Pulmonary artery endothelial cell (primary cell): ENCODE measurements at places on chromosomes 2 and 18. TPM values are rescaled to one million over a fixed set of nuclear protein-coding genes. Genes with fewer than 3 reads are reported as not detected.

- DNase-seq, result no peak
Measured at GRCh38 chr2:197558393-197558792, 42.5 kb downstream of the MOB4 start.

- no peak for DNase-seq
Measured at GRCh38 chr2:180048251-180048650, 41.2 kb upstream of the CWC22 start.

- no peak for DNase-seq
Measured at GRCh38 chr2:110748489-110748867, 16.1 kb downstream of the ACOXL start.

DNA sequence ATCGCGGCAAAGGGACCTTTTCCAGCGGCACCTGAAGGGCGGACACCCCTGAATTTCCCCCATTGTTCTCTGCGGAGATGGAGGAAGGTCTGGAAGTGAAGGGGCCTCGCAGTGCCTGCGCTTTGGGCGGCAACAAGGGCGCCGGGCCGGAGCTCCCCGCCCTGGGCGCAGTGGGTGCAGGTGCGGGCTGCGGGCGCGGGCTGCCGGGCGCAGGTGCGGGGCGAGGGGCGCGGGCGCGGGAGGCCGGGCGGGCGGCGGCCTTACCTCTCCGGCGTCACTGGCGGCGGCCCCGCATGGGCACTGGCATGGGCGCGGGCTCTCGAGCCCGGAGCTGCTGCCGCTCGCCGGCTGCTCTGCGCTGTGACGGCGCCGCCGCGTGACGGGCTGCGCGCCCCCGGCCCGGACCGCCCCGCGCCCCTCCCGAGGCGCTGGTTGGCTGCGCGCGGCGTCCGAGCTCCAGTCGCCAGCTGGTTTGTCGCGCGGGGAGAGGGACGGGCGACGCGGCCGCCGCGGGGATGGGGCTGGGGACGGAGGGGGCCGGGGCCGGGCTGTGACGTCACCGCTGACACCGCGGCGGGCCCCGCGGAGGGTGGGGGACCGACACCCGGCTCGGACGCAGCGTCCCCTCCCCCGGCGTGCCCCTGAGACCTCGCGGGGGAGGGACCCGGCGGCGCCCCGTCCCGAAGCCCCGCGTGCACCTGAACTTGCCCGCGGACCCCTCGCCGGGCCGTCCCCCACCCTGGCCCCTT lies at the start of gene KIF1A:
KIF1A (minus strand) TSS at position 362 of the 749 bp plus-strand sequence. CDS start 22,467 bp downstream, outside the sequence.
- DNase-seq, result no peak

GRCh38 chr2:236040600-236041328 lies 127.4 kb downstream of the GBX2 start:
- no peak for DNase-seq

- DNase-seq, result no peak
Measured at GRCh38 chr2:19525313-19525712, 166.9 kb upstream of the OSR1 start.

- no peak for DNase-seq
Measured at GRCh38 chr2:75204833-75205232, 5.5 kb upstream of the TACR1 start.

- no peak for DNase-seq
Measured at GRCh38 chr2:161044095-161044865, 115.9 kb upstream of the TANK start.

Gene EFR3B
- 0.28 and 0.40 TPM in 2 replicates for total RNA-seq

GRCh38 chr2:223081789-223082188 lies 29.8 kb downstream of the KCNE4 start:
- DNase-seq, result no peak

Gene TBC1D8
- 43.1 and 52.5 TPM in 2 replicates for total RNA-seq

- DNase-seq, result no peak
Measured at GRCh38 chr2:19743641-19744040, 158.1 kb downstream of the TTC32 start.

Gene TSGA10
- 1.3 and 2.4 TPM in 2 replicates for total RNA-seq

Gene PID1
- total RNA-seq, result 0.11 TPM in 1 of 2 replicates, not detected in the other

Gene ZNF892
- 5.1 and 8.6 TPM in 2 replicates for total RNA-seq

DNA sequence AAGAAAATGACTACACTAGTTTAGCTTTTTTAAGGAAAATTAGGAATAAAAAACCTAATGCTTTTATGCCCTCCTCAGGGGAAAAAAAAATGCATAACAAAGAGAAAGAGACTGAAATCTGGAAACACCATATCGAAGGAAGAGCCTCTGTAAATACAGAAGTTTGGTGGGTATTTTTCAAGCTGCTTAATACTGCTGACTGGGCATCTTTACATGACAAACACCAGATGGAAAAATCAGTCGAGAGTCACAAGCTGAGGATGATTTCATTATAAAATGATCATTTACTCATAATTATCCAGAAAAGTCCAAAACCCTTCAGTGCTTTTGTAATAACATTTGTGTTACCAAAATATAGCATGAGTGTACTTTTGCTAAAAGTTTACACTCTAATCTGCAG lies 1600.7 kb upstream of the ACVR2A start:
- no peak for DNase-seq

Gene NGEF
- total RNA-seq, result 0.14 and 3.2 TPM in 2 replicates

DNA sequence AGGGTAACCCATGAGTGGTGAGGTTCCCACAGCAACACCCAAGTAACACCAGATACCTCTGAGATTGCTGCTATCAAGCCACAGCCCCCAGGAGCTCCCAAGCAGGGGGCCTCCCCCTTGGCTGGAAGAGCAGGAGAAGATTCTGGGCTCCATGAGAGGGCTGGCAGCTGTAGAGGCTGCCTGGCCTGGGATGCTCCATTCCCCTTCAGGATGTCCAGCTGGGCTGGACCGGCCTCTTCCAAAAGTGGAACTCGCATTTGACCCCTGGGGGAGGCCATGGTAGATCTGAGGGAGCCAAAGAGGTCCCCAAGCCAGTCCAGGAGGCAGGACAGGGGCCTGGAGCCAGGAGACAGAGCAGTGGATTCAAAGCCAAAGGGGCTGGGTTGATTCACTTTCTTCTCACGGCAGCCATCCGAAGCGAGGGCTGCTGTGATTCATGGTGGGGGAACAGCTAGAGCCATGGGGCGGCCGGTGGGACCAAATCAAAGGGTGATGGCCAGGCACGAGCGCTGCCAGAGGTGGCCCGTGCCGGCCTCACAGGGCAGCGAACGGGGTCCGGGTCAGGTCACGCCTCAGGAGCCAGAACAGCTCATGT lies 95.3 kb upstream of the ID2 start:
- no peak for DNase-seq

Gene AP1S3
- total RNA-seq, result 3.4 and 7.2 TPM in 2 replicates

Gene SERPINB11
- not detected in 2 replicates for total RNA-seq

GRCh38 chr2:43265421-43265820 lies 39.0 kb upstream of the ZFP36L2 start:
- no peak for DNase-seq

DNA sequence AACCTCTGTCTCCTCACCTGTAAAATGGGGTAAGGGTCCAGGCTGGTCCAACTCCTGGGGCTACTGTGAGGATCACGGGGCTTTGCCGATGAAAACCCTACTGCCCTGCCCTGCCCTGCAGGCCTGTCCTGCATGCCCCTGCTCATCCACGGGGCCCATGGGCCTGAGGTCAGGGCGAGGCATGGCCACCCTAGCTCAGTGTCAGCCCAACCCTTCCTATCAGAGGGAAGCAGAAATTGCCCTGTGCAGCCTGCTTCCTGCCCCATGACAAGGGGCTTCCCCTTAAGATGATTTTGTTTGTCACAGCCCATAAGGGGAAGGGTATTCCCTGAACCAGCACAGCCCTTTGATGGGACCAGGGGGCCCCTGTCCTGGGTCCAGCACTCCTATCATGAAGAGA lies 353.6 kb upstream of the ID2 start:
- no peak for DNase-seq

Gene ASB18
- total RNA-seq, result not detected in 2 replicates

DNA sequence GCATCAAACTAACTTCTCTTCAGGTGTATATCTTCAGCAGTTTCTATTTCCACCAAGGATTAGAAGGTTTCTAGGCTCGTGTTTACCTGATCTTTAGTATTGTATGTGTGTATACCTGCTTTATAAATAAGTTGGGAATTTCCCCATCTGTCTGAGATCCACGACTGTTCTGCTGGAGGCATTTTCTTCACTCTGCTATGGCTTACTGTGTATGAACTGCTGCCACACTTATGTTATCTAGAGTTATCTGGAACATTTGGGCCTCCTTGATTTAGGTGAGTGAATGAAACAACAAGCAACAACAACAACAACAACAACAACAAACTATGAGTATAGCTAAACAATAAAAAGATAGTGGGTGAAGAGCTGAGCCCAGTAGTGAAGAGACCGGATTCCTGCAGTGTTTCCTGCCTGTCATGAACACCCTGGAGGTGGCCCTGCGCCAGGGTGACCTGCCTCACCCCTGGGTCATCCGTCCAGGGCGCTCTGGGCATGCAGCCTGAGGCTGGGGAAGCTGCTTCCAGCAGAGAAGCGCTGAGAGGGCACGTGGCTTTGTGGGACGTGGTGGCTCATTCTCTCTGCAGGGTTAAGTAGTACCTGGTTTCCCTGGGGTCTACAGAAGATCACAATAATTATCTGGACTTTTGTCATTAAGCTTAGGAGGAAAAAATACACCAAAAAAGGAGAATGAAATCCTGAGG lies 56.1 kb upstream of the GATA6 start:
- DNase-seq, result no peak

Gene CHRNG
- total RNA-seq, result not detected in 2 replicates

Gene AGXT
- not detected in 2 replicates for total RNA-seq

GRCh38 chr18:24853076-24853475 lies 392.6 kb downstream of the HRH4 start:
- no peak for DNase-seq

Gene C2orf15
- 0.07 and 0.28 TPM in 2 replicates for total RNA-seq

Gene AOX1
- total RNA-seq, result 3.4 and 14.5 TPM in 2 replicates

Gene TRIM43
- not detected in 2 replicates for total RNA-seq

Gene TMEM37
- total RNA-seq, result 0.73 and 2.3 TPM in 2 replicates

GRCh38 chr2:60497500-60497899 lies 56.0 kb downstream of the BCL11A start:
- no peak for DNase-seq

Gene GPR39
- total RNA-seq, result 0.04 TPM in 1 of 2 replicates, not detected in the other

DNA sequence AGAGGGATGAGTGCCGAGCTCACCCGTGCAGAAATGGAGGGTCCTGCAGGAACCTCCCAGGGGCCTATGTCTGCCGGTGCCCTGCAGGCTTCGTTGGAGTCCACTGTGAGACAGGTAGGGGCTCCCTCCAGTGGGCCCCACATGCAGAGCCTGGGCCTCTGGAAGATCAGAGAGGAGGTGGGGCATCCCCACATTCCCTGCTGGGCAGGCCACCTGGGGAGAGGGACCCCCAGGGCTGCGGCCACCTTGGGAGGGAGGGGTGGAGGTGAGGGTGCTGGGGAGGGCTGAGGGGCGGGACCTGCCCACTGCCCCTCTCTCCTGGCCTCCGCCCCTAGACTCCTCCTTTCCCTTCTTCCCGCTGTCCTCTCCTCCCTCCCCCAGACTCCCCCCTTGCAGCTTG lies 38.5 kb downstream of the MTERF4 start:
- DNase-seq, result no peak

Gene COX7A2L
- 128 and 233 TPM in 2 replicates for total RNA-seq

Gene LYG2
- not detected in 2 replicates for total RNA-seq

- DNase-seq, result no peak
Measured at GRCh38 chr2:96924775-96925747, 55.2 kb upstream of the SEMA4C start.

GRCh38 chr18:63421514-63421913 lies 762 bp downstream of the VPS4B start:
- DNase-seq, result no peak

- DNase-seq, result peak; percentile 19
Measured at GRCh38 chr2:71531522-71532047, 78.2 kb downstream of the DYSF start.

Gene ASB3
- total RNA-seq, result 17.9 and 27.3 TPM in 2 replicates

- no peak for DNase-seq
Measured at GRCh38 chr2:45435316-45435715, 175.8 kb downstream of the SRBD1 start.

Gene UCN
- total RNA-seq, result 0.20 and 0.39 TPM in 2 replicates

Gene LYPD1
- total RNA-seq, result 29.4 and 66.5 TPM in 2 replicates

DNA sequence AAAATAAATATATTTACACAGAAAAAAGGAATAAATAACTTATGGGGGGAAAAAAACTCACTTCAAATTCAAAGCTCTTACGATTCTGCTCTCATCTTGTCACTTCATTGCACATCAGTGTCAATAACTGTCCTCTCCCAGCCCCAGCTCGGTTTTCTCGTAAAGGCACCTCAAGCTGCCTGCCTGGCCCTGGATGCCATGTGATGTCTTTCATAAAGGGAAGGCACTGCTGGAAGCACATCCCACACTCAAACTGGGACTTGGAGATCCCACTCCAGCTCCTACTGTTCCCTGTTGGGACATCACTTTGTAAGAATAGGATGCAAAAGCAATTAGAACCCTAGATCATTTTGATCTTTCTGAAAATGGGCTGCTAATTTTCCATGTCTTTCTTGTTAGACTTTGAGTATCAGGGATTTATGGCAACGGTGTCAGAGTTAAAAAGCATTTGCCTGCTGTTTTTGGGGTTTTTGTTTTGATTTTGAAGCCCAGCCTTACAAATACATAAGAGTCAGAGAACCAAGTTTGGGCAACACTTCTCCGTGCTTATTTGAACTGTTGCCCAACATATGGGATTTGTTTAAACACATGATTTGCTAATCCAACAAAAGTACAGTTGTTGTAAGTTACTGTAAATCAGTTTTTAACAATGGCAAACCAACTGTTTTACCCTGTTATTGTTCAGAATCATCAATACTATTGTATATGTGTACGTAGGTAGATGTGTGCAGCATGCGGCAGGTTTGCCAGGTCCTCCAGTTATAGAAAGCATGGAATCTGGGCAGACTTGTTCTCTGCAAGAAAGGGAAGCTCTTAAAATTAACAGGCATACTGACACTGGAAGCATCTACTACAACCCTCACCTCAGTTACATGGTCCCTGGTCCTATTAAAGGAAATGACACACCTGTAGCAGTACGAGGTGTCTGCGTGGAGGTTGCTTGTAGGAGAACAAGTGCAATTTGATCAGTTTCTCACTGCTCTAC lies 20.6 kb downstream of the SERTAD2 start:
- no peak for DNase-seq

Gene GALR1
- not detected in 2 replicates for total RNA-seq

Gene LOXL3
- 1.2 and 1.8 TPM in 2 replicates for total RNA-seq

- no peak for DNase-seq
Measured at GRCh38 chr2:69962986-69963730, 1.7 kb upstream of the ASPRV1 start.

Gene VWA3B
- not detected in 2 replicates for total RNA-seq

Gene TMBIM1
- total RNA-seq, result 128 and 169 TPM in 2 replicates

Gene CFAP65
- under 0.01 TPM in 1 of 2 replicates, not detected in the other for total RNA-seq

Gene RIT2
- total RNA-seq, result not detected in 2 replicates

Gene RBMS1
- 76.3 and 88.4 TPM in 2 replicates for total RNA-seq
